ENCODE measurements at places on chromosomes 5 and 9.

- DNase-seq = no peak
Measured at GRCh38 chr9:128122809-128123175, 4.7 kb downstream of the PTGES2 start.

GRCh38 chr5:34674187-34674586 lies 18.1 kb downstream of the RAI14 start:
- DNase-seq = no peak

- no peak for DNase-seq
Measured at GRCh38 chr9:9246726-9247125, 1366.1 kb downstream of the PTPRD start.

- no peak for DNase-seq
Measured at GRCh38 chr5:104431981-104432380, 869.4 kb upstream of the NUDT12 start.

DNA sequence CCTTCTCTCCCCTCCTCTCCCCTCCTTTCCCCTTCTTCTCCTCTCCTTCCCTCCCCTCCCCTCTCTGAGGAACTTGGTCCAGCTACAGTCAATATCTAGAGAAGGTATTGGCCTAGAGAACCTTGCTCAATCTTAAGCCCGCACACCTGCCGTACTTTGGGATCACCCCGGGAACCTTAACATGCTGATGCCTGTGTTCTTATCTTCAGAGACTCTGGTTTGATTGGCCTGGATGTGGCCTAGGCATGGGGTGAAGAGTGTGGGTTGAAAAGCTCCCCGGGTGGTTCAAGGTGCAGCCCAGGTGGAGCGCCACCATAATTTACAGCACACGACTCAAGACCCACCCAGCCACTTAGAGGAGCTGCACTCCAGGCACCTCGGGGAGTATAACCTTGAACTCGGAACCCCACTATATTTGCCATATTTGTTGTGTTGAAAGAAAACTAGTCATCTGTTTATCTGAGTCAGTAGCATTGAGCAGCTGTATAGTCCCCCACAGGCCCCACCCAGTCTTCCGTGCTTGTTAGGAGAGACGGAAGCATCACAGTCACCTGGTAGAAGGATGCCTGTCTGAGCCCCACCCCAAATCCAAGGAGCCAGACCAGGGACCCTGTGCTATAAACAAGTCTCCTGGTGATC lies 14.4 kb upstream of the PHF19 start:
- no peak for DNase-seq

- DNase-seq = no peak
Measured at GRCh38 chr5:124515497-124516245, 230.8 kb downstream of the ZNF608 start.

DNA sequence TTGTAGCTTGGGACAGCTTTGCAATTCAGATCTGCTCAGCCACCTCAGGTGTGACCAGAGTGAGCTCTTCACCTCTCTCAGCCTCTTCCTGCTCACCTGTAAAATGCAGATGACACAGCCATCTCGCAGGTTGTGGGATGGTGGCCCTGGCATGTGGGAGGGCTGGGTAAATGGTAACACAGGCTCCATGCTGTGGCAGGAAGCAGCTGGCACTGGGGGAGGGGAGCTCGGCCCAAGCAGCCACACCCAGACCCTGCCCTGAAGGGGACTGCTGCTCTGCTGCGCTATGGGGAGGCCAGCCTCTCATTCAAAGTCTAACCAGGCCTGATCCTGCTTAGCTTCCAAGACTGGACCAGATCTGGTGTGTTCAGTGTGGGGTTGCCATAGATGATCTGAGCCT lies 24.1 kb downstream of the PHF2 start:
- no peak for DNase-seq

DNA sequence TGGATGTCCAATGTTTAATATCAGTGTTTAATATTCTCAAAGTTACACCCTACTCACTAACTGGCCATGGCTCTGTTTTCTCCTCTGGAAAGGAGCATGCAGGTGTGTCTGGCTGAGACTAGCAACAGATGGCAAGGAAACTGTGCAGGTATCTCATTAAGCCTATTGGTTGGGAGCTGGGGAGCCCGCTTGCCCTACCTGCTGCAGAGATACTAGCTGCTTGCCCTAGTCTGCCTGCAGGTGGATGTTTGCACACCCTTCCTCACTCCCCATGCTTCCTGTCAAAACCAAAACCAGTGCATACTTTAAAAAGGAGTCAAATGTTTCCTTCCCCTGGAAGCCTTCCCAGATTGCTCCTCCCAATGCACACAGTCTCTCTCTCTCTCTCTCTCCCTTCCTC lies 228.3 kb upstream of the RASEF start:
- no peak for DNase-seq

GRCh38 chr9:119043996-119044395 lies 325.2 kb downstream of the BRINP1 start:
- no peak for DNase-seq

DNA sequence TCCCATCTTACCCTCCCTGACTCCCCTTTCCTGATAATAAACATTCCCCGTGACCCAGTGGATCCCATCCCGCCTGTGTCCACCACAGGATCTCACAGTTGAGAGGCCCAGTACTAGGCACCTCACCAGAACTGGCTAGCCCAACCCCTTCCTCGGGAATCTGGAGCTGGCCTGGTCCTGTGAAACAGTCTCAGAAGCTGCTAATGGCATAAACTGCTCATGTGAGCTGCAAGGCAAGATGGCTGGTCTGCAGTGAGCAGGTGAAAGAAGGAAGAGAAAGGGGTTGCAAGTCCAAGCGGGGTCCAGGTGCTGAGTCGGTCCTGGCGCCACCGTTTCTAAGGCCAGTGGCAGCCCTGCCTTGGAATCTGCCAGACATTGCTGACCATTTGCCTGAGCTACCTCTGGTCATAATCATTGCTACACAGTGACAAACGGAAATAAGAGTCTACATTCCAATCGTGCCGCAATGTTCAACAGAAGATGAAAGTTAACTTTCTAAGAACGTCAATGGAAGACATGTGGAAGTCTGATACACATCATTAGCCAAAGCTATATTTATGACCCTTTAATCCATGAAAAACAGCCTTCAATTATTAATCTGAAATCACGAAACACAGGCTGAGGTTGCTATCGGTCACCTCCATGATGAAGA lies 33.7 kb downstream of the DNAH5 start:
- DNase-seq = no peak

GRCh38 chr9:137812356-137813023 lies 65.1 kb upstream of the CACNA1B start:
- no peak for DNase-seq

DNA sequence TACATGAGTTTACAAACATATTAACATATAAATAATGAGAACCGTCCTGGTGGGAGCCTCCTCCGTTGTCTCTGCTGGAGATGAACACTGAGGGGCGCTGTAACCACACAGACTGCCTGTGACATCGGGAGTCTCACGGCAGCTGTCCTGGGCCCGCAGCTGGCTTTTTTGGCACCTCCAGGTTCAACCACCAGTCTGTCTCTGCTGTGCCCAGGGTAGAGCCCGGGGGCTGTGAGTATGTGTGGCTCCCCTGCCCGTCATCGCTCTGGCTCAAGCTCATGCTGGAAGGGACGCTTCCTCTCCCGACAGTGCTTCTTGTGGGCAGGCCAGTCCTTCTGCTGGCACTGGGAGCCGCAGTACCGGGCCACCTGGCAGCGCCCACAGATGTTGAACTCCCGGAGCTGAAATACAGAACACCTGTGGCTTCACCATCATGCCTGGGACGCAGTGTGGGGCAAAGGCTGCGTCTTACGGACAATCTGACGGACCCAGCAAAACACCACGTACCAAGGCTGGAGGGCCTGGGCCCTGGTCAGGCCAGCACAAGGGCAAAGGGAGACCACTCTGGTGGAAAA lies 3.6 kb upstream of the DPH7 start:
- no peak for DNase-seq

- no peak for DNase-seq
Measured at GRCh38 chr9:70257502-70257901, 1.3 kb upstream of the SMC5 start.

DNA sequence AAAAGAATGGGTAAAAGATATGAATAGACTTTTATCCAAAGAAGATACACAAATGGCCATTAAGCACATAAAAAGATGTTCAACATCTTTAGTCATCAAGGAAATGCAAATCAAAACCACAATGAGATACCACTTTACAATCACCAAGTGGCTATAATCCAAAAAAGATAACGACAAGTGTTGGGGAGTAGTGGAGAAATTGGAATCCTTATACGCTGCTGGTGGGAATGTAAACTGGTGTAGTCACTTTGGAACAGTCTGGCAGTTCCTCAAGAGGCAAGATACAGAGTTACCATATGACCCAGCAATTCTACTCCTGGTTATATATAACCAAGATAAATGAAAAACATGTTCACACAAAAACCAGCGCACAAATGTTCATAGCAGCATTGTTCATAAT lies 234.9 kb downstream of the SPATA31D1 start:
- no peak for DNase-seq

Measured in NK-92 treated with Interleukin-12 subunit alpha and Interleukin-12 subunit beta, amount 100 ng/mL, for 24 hours (cell line).